Ureter (tissue), 1 donor: ENCODE measurements at places on chromosomes 5 and 9. TPM values are rescaled to one million over a fixed set of nuclear protein-coding genes. Genes with fewer than 3 reads are reported as not detected.

DNA sequence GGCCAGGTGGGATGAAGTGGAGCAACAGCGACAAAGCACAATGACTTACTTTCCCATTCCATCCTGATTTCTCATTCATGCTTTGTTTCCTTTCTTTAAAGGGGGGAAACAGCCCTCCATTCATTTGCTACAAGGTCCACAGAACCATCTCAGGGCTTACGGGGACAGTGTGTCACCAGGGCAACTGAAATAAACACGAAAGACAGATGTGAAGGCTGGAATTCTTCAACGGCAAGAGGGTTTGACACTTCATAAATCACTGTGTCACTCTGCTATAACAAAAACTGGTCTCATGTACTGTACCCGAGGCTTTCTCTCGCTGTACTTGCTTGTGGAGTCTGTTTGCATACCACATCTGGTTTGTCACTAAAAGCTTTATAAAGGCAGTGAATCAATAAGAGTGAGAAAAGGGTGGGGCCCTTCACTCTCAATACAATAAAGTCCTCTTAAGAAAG lies 150.8 kb downstream of the EFNA5 start:
- DNase-seq, result no peak

Gene CERCAM
- 51.3 TPM for total RNA-seq

DNA sequence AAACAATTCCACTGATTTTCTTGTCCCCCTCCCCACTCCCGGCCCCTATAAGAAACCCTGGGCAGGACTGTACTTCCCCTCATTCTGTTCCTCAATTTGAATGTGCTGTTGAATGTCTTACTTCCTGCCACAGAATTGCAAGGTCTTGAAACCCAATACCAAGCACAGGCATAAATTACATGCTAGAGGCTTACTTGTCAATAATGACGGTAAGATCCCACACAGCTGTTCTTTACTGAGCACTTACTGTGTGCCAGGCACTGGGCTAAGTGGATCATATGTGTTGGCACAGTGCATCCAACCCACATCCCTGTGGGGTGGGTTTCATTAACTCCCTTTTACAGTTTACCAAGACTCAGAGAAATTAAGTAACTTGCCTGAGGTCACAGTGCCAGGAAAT lies 63.4 kb downstream of the MVB12B start:
- no peak for DNase-seq

- no peak for DNase-seq
Measured at GRCh38 chr5:72648480-72648879, 141.3 kb upstream of the ZNF366 start.

Gene G3BP1
- total RNA-seq, result 209 TPM

Gene FOXD4L6
- total RNA-seq, result not detected

Gene ADAMTS12
- total RNA-seq, result 1.7 TPM

DNA sequence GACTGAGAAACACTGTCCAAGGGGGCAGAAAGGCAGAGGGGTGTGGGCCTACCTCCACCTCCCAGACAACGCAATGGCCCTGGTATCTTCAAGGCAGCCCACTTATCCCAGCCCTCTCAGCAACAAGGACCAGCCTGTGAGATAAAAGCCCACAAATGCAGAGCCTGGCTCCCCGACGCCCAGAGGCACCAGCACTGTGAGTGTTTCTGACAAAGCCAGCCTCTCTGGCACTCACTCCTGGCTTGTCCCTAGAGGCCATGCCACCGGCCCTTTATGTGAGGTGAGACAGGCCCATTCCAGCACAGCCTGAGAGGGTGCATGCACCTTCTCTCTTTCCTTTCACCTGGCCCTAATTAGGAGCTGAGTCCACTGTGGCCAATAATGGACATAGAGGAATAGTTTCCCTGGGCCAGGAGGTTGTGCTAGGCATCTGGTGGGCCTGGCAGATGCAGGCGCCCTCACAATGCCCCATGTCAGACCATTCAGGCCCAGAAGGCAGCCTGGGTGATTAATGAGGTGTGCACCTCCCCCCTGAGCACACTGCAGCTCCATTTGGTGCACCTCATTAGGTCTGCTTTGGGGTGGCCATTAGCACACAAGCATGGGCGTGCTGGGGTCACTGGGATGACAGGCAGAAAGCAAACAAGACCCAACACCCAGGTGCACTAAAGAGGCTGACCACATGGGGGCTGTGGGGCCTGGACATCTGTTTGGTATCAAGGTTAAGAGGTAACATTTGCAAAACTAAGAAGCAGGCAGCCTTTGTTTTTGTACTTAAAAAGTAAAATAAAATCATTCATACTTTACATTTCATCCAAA lies 176.0 kb downstream of the MED10 start:
- no peak for DNase-seq

Gene LRRC19
- not detected for total RNA-seq

DNA sequence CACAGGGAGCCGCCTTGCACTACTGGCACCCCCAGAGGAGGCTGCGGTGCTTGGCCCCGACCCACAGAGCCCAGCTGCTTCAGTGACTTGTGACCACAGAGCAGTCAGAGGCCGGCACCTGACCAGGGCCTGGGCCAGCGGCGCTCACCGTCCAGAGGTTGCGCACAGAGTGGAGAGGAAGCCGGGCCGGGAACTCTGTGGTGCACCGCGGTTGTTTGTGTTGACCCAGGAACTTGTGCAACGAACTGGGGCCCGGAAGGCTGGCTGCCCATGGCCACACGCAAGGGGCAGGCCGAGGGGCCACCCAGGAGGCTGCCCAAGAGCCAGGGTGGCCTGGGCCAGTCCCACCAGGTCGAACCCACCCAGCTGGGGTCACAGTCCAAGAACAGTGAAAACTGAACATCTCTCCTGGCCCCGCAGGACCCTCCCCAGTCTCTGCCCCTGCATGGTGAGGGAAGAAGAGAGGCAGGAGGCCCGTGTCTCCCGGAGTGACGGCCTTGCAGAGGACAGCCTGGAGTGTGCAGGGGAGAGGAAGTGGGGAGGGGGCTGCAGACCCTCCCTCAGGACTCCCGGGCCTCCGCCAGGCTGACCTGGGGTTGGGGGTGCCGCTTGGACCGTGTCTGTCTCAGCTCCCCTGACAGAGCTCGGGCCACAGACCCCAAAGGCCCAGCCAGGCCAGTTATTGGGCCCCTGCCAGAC lies 42.8 kb upstream of the EGFL7 start:
- DNase-seq, result peak; percentile 74

DNA sequence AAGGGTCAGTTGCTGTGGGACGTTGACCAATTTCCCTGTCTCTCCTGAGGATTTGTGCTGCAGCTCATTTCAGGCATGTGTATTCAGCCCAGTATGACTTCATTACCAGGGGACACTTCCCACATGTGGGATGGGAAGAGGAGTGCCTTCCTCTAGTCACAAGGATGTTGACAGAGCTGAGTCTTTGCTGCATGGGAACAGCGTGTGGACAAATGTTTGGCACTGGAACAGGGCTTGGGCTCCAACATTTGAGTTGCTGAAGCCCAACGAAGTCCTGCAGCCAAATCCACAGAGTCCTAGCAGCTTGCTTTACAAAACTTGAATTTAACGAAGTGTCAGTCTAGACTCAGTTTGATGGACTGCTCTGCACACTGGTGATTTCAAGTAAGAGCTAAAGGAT lies 283.2 kb downstream of the SH3GL2 start:
- DNase-seq, result no peak

Gene PCDHGB1
- total RNA-seq, result 3.0 TPM

GRCh38 chr5:82719368-82719767 lies 357.8 kb downstream of the TMEM167A start:
- no peak for DNase-seq

DNA sequence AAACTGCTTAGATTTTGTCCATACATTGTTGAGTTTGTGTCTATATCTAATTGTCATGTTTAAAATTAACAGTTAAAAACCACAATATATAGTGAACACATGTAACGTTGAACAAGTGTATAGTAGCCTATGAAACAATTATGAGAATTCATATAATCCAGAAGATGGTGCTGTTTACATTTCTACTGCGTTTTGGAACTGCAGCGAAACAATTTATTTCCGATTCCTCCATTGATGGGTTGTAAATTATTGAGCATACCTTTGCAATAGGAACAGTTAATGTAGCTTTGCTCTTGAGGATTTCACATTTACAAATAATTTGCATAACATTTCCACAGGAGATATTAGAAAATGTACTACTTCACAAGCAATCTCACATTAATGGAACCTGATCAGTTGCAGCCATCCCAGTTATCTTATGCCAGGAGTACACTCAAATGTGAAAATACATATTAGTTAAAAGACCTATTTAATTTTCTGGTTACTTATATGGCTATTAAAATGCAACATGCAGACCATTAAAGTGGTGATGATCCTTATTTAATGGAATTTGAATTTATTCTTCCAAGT lies 411.8 kb downstream of the CDH10 start:
- DNase-seq, result no peak
